GM13976 (cell line): ENCODE measurements at places on chromosomes 4 and X.

GRCh38 chr4:108754327-108754726 is 8.5 kb downstream of the ETNPPL start:
- no peak for DNase-seq

- DNase-seq, result no peak
These were observed 137.9 kb upstream of the MAGEA10 start for GRCh38 chrX:152276277-152276676.

DNA sequence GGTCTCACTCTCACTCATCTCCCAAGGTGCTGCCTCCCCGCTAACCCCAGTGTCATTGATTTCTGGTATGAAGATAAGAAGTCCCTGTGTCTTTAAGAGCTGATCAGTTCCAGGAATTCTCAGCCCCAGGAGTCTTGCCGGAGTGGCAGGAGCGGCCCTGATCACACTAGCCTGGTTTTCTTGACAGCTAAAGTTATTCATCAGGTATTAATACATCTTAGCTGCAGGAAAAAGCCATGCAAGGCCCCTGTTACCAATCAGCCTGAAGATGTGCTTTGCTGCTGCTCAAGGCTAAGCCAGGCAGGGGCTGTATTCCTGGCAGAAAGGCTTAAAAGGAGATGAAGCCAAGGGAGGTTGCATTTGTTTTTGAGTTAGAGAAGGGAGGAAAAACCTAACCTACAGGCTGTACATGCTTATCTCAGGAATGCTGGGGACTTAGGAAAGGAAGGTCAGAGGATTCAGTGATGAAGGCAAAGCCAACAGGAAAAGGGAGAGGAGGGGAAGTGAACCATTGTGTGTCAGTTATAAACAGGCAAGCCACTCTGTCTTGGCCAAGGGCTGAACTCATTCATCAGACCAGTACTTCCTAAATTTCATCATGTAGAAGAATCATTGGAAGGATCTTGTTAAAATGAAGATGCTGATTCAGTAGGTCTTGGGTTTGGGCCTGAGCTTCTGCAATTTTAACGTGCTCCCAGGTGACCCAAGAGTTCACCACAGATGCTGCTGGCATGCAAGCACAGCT is 8.6 kb downstream of the SRPX start:
- no peak for DNase-seq

GRCh38 chr4:85952972-85953650 is 406.7 kb downstream of the MAPK10 start:
- no peak for DNase-seq

- peak; percentile 11 for DNase-seq
These were observed 61.8 kb downstream of the MAGED1 start for GRCh38 chrX:51955200-51955599.

DNA sequence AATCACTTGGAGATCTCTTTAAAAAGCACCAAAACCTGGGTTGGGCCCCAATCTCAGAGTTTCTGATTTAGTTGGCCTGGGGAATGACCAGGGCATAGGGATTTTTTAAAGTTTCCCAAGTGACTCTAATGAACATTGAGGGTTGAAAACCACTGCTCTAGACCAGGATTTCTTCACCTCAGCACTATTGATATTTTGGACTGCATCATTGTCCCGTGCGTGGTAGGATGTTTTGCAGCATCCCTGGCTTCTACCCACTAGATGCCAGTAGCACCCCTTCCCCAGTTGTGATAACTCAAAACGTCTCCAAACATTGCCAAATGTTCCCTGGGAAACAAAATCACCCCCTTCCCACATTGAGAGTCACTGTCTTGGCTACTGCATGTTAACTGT is 61.8 kb downstream of the ATXN3L start:
- DNase-seq, result no peak

DNA sequence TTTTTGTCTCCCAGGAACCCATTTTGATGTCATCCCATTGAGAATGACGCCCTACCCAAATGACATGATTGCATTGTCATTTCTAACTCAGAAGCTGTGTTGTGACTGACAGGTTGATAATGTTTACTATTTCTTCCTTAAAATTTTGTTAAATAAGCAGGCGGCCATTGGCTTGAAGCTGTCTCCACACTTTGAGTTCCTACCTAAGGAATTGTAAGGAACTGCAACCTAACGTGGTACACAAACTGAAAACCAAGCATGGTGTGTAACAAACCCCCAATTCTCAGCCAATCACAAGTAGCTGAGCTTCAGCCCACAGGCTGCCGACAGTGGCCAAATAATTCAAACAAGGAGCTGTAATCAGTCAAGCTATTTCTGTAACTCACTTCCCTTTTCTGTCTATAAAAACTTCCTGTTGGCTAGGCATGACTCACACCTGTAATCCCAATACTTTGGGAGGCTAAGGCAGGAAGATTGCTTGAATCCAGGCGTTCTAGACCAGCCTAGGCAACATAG is 2.9 kb upstream of the MND1 start:
- no peak for DNase-seq

GRCh38 chr4:168514249-168514852 is 17.5 kb downstream of the PALLD start:
- DNase-seq, result peak; percentile 20

- DNase-seq, result no peak
These were observed 151.5 kb downstream of the PTTG2 start for GRCh38 chr4:38111717-38112116.

- no peak for DNase-seq
These were observed 11.1 kb upstream of the SEC24D start for GRCh38 chr4:118846979-118847378.

DNA sequence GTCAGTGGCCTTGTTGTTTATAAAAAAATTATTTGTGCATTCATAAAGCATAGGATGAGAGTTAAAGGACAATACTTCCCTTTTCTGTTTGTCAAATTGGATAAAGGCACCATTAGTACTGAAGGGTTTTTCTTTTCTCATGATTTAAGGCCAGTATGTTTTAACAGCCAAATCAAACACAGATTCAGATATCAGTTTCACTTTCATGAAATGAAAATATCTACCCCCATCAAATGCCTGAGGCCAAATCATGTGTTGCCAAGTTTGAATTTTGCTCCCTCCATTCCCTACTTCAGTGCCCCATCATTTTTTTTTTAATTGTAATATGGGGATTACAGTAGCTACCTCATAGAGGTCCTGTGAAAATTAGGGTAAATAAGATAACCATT is 745.9 kb downstream of the RPA4 start:
- DNase-seq, result no peak

- no peak for DNase-seq
These were observed 22.5 kb upstream of the GPR34 start for GRCh38 chrX:41666251-41666650.

DNA sequence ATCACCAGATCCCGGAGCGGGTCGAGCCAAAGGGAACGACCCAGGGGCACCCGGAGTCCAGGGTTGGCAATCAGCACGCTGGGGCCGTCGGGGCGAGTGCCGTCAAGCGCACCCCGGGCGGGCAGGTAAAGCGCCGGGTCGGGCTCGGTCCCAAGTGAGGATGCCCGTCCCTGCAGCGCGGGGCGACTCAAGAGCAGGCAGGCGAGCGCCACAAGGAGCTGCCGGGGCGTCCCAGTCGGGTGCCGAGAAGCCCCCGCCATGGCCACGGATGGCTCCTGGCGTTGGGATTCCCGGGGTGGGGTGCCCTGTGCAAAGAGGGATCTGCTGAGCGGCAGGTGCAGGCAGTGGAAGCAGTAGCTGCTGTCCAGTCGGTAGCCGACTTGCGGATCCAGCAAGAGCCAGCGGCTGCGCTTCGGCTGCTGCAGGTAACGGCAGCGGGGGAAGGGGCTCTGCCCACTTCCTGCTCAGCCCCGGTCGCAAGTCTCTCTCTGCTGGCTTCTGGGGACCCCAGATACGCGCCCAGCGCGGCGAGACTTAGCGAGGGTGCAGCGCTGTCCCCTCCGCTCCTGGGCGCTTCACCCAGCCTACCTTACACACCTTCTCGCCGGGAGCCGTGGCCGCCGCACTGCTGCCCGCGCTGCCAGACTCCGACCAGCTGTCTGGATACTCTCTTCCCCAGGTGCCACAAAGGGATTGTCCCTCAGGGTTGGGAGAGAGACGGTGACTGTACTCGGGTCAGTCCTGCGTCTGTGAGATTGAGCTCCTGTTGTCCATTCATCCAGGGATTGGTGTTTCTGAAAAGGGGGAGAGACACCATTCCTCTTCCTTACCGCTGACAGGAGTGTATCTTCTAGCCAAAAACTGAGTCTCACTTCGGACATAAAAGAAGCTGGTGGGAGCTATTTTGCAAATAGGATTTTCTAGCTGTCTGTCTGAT is at the start of gene FREM3:
Gene FREM3 (minus strand): TSS at position 260 of the 937 bp plus-strand sequence. CDS start 0 bp downstream, at position 260.
- DNase-seq, result no peak

- DNase-seq, result no peak
These were observed 295.8 kb downstream of the MAGEB5 start for GRCh38 chrX:26511589-26512363.

GRCh38 chr4:140150636-140150885 is 3.4 kb downstream of the MAML3 start:
- no peak for DNase-seq

DNA sequence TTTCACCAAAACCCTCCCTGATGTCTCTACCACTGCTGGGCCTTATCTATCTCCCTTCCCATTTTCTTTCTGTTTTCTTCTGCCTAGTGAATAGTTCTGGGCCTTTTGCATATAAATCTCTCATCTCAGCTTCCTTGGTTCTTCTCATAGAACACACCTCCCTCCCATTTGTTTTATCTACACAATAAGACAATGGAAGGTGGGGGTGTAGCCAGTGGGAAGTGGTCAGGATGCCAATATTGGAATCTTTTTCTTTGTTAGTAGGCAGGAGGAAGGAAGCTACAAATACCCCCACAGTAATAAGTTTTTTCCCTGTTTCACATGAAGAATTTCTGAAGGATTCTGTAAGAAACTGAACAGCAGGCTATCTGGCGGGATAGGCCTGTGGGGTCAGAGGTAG is 30.9 kb upstream of the RHOH start:
- no peak for DNase-seq

DNA sequence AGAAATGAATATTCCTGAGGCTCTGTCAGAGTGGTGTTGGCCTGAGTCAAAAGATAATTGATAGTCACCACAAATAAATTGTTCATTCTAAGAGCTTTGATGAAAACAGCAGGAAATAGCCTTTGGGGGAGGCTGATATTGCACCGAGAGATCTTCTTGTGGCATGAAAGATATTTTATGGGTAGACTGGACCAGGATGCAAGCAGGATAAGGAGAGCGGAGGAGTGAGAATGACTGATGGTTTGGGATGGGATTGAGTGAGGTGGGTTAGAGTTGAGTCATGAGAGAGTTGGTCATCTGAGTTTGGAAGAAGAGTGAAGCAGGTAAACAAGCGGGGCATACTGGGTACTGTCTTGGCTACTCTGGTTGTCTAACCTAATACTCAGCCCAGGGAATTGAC is 88.7 kb downstream of the REPS2 start:
- DNase-seq, result no peak

DNA sequence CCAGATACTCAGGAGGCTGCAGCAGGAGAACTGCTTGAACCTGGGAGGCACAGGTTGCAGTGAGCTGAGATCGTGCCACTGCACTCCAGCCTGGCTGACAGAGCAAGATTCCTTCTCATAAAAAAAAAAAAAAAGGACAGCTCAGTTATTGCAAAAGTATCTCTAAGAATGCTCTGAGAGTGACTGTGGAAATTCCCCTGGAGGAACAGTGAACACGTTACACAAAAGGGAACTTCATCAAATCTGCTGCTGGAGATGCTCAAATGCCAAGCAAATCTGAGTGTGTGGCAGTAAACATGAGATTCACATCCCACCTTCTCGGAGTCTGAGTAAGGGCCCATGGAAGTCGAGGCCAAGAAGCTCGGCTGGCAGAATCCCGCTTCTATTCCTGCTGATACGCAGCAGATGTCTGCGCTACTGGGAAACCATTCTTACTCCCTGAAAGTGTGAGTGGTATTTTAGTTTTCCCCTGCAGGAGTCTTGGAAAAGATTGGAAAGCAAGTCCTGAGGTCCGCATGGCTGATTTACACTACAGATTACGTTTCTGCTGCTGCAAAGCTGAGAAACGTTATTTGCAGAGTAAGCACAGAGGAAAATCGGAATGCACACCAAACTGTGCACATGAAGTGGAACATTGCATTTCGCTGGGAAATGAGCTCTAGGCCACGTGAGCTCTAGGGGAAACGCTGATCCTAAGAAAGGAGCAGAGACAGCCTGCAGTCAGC is 162.9 kb downstream of the NSUN7 start:
- DNase-seq, result no peak

GRCh38 chr4:16597845-16598596 is 300.4 kb downstream of the LDB2 start:
- DNase-seq, result no peak

GRCh38 chr4:24912252-24913118 is at the start of gene CCDC149:
CCDC149 (minus strand) TSS chr4:24913042; CDS start chr4:24912864, 178 bp downstream.
- DNase-seq, result peak; percentile 58

DNA sequence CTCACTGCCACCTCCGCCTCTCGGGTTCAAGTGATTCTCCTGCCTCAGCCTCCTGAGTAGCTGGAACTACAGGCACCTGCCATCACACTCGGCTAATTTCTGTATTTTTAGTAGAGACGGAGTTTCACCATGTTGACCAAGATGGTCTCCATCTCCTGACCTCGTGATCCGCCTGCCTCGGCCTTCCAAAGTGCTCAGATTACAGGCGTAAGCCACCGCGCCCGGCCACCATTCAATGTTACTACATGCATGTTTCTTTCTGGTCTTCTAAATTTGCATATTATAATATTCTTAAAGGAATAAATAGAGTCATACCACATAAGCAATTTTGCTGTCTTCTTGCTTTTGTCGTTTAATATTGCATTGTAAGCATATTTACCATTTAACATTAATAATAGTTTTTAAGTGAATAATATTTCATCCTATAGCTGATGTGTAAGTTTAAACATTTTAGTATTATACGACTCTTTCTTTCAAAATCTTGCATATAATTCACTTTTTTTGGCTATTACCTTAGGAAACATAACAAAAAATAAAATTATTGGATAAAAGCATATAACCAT is 1270.4 kb downstream of the ADGRL3 start:
- no peak for DNase-seq

DNA sequence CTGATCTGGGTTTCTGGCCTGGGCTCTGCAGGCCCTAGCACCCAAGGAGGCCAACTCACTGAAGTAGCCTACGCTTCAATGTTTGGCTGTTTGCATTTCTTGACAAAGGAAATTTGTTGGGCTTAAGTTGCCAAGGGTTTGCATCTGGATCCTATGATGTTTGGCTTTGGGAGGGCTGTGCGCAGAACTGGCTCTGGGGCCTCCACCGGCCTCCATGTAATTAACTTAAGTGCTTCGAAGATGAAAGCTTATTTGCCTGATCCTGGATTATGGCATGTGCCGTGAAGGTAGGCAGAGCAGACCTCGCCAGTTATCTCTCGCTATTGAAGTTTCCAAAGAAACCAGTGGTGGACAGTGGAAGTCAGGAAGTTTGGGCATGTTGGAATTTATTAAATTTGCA is 124.3 kb upstream of the STX18 start:
- DNase-seq, result no peak
